Caki2 (cell line): ENCODE measurements at places on chromosomes 7 and 10.

GRCh38 chr7:121339082-121339481 is 10.3 kb downstream of the WNT16 start:
- no peak for DNase-seq

GRCh38 chr10:119518936-119519335 is 23.6 kb downstream of the RGS10 start:
- no peak for DNase-seq

- DNase-seq = no peak
These were observed 19.2 kb upstream of the TTYH3 start for GRCh38 chr7:2612445-2613097.

- DNase-seq = no peak
These were observed 80.5 kb upstream of the MKI67 start for GRCh38 chr10:128206676-128207075.

DNA sequence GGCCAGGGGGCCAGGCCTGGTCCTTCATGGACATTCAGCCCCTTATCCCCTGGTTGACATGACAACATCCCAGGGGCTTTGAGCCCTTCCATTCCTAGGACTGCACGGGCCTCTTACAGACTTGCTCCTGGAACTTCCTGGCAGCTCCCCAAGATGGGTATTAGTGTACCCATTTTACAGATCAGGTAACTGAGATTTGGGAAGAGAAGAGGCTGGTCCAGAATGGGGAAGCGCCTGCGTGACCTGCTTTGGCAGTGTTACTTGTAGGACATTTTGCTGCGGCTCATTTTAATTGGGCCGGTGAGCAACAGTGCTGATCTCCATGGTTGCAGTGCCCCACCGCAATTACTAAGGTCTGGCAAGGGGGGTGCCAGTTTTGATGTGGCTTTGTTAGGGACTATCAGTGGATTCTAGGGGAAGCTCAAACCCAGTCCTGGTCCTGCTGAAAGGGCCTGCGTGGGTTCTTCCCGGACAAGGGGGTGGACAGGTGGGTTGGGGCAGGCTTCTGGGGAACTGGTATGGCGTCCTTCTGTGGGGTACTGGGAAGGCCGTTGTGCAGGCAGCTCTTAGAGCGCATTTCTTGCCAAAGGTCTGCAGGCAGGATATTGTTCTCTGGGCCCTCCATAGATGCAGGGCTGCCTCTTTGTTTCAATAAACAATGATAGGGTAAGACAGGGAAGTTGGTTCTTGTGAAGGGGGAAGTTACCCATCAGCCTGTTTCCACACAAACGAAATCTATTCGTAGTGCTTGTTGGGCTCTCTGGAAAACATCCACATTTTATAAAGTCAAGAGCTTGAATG is 137.6 kb downstream of the RGS10 start:
- no peak for DNase-seq

DNA sequence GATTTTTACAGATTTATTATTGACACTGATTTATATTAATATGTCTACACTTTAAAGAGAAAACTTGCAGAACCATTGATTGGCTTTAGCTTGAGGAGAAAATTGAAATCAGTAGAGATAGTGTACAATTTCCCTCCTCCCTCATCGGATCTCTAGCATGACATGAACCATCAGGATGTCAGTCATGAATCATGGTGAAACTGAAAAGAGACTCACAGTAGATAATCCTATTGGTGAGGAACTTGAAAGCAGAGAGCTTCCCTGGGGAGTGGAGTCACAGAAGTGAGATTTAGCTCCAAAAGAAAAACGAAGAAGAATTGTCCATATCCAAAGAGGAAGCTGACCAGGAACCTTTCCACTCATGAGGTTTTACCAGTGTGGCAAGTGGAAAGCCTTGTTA is 346.8 kb downstream of the ABCA13 start:
- DNase-seq = no peak

- peak; percentile 18 for DNase-seq
These were observed 99.2 kb downstream of the HECW1 start for GRCh38 chr7:43211693-43212092.

GRCh38 chr10:113585949-113586348 is 33.1 kb downstream of the HABP2 start:
- peak; percentile 29 for DNase-seq

- DNase-seq = no peak
These were observed 32.3 kb downstream of the OAT start for GRCh38 chr10:124386186-124387077.

DNA sequence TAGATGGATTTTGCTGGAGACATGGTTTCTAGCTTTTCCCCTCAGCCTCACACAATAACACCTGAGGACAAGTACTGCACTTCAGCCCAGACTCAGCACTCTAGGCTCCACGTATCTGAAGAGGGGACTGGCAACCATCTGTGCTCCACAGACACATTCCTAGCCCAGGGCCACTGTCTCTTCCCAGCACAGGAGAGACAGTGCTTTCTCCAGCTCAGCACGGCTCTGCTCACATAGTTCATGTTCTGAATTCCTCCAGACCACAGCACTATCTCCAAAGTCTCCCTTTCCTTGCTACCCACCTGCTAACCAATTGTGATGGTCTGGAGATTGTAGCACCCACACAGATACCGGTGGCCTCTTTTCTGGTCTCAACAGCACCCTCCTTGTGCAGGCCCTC is 114.5 kb downstream of the HTR7 start:
- DNase-seq = no peak

- DNase-seq = no peak
These were observed 25.5 kb downstream of the FAM107B start for GRCh38 chr10:14749070-14749809.

- no peak for DNase-seq
These were observed 392.2 kb upstream of the NFE2L3 start for GRCh38 chr7:25759748-25760147.

DNA sequence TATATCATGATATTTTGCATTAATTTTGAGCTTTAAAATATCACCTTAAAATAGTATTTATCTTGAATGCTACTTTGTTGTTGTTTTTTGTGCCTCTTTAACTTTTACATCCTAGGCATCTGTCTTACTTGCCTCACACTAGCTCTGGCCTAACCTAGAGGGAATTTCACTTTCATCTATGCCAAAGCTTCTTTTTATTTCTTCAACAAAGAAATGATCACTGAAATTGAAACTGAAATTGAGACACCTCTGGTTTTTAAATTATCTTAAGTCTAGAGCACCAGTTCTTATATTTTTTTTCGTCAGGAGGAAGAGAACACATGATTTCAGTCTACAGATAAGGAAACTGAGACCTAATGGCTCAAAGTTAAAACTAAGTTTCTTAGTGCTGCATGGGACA is 3.5 kb upstream of the SCIN start:
- DNase-seq = no peak

DNA sequence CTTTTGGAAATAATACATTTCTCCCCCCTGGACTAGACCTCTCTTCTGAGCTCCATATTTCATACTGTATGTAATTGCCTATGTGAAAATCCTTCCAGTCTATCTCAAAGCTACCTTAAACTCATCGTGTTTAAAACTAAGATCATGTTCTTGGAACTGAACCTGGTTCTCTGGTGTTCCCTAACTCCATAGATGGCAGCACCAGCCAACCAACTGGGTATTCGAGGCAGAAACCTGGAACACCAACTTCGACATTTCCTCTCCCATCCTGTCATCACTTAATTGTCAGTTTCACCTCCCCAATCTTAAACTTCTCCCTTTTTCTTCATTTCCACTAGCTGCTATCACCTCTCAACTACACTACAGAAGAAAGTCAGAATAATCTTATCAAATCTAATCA is 87.0 kb downstream of the ANKIB1 start:
- no peak for DNase-seq

DNA sequence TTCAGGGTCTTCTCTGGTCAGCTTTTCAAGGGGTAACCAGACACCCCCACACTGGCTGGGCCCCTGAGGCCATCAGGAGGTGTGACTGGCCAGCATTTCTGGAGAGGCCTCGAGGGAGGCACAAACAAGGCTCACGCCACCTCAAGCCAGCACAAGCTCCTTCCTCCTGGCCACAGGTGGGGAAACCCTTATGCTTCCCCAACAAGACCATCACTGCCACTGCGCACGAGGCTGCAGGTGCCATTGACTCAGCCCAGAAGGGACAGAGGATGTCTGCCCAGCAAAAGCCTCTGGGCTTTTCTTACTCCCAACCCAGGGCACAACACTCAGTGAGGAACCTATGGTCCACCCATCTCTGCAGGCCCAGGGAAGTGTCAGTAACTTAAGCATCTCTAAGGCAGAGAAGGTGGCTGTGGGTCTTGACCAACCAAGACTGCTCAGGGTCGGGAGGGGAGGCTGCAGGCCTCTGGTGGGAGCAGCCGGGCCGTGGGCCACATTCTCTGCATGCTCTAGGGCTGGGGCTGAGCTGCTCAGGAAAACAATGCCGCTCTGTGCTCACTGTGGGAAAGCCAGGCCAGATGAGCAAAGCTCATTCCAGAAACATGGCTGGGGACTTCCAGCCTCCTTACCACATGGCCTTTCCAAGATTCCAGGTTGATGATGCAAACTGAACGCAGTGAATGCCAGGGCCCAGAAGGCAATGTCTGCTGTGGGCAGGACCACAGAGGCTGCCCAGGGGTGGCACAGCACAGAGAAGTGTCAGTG is 24.2 kb upstream of the RASSF4 start:
- peak; percentile 64 for DNase-seq

- no peak for DNase-seq
These were observed 33.1 kb upstream of the EPC1 start for GRCh38 chr10:32379950-32380551.

GRCh38 chr7:55018361-55019190 is at the start of gene EGFR:
EGFR (plus strand) TSS chr7:55019017; CDS start chr7:55019278, 261 bp downstream.
- DNase-seq = peak; percentile 83

GRCh38 chr10:6819301-6819700 is 239.2 kb upstream of the PRKCQ start:
- no peak for DNase-seq

- no peak for DNase-seq
These were observed 100.6 kb upstream of the CELF2 start for GRCh38 chr10:10917031-10917430.

- no peak for DNase-seq
These were observed 201.3 kb downstream of the MAD1L1 start for GRCh38 chr7:2031451-2031845.

GRCh38 chr10:15189133-15189885 is 20.8 kb upstream of the NMT2 start:
- DNase-seq = no peak

DNA sequence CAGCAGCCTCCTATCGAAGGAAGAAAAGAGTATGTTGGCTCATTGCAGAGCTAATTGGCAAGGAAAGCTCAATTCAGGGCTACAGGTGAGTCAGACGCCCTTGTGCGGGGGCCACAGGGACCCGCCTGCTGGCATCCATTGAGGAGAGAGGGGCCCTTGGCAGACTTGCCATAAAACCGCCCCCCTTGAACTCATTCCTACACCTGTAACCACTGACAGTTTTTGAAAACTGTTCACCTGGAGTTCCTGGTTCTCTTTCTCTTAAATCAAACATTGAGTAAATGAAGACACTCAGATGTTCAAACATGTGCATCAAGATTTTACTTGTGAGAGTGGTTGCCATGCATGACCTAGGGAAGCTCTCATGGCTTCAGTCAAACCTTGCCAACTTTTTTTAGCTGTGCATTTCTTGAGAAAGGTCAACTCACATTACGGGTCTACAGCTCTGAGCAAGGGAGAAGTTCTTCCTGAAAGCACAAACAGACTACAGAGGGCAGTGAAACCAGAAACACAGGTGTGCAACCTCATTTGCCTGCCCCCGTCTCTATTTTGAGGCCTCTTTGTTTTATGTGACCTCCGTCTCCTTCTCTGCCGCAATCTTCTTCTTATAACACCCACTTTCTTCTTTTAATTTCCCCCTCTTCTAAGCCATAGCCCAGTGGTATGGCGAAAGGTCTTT is 87.8 kb downstream of the TBXAS1 start:
- DNase-seq = no peak

GRCh38 chr10:49361178-49361554 is 34.7 kb downstream of the DRGX start:
- no peak for DNase-seq

DNA sequence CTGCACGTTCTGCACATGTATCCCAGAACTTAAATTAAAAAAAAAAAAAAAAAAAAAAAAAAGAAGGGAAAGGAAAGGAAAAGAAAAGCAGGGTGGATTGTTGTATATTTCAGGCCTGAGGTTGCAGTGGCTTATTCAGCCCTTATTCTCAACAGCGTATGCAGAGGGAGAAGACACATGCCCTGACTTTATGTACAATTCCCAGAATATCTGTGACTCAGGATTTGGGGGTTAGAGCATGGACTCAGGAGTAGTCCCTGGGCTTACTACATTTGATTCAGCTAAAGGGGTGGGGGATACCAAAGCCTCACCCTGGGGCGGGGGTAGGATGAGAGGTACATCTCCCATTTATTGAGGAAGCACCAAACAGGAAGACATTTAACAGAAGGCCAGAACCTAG is 137.4 kb downstream of the MYOF start:
- no peak for DNase-seq

DNA sequence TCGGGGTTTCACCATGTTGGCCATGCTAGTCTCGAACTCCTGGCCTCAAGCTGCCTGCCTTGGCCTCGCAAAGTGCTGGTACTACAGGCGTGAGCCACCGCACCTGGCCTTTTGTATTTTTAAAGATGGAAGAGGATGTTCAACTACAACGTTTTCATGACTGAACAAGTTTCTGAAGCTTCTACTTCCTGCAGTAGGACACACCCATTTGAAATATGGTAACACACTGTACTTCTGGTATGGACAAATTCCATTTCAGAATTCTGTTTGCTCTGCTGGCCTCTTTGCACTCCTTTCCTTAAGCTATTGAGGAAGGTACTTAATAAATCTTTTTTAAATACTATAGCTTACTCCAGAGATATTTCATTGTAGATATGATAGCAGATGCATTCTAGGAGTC is 10.9 kb upstream of the CDK1 start:
- DNase-seq = no peak

DNA sequence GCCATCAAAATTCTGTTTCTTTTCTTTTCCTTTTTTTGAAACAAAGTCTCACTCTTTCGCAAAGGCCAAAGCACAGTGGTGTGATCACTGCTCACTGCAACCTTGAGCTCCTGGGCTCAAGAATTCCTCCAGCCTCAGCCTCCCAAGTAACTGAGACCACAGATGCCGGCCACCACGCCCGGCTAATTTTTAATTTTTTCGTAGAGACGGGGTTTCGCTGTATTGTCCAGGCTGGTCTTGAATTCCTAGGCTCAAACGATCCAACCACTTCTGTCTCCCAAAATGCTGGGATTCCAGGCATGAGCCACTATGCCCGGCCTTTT is 25.7 kb upstream of the TRIM56 start:
- DNase-seq = no peak

DNA sequence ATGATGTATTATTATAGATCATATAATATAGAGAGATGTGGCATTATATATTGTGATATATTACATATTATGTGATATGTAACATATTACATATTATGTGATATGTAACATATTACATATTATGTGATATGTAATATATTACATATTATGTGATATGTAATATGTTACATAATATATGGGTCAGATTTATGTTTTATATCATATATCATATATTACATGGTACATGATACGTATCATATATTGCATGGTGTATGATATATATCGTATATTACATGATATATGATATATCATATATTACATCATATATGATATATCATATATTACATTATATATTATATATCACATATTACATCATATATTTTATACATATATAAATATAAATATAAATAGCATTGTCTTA is 164.1 kb upstream of the NEBL start:
- DNase-seq = no peak
